ENCODE measurements at places on chromosomes 5 and 9.

- DNase-seq: no peak
Measured at GRCh38 chr9:115002371-115003120, 72.2 kb upstream of the TNFSF8 start.

- DNase-seq: no peak
Measured at GRCh38 chr9:78089111-78089510, 57.5 kb upstream of the GNAQ start.

DNA sequence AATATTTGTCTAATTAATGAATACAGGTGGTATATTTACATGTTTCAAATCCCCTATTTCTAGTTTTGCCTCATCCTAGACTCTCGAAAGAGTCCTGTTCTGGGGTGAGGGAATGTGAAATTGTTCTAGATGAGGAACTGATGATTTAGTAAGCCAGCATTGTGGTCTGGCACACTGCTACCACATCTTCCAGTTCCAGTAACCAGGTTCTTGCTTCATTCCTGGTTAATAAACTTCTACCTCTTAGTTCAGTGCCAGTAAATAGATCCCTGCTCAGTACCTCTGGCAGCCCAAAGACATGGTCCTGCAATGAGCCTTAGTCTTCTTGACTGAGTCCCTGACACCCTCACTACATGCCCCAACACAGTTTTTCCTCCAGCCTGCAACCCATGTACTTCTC, 207.7 kb downstream of the SREK1 start:
- DNase-seq: no peak

GRCh38 chr9:84699984-84700383, 30.5 kb downstream of the NTRK2 start:
- no peak for DNase-seq

DNA sequence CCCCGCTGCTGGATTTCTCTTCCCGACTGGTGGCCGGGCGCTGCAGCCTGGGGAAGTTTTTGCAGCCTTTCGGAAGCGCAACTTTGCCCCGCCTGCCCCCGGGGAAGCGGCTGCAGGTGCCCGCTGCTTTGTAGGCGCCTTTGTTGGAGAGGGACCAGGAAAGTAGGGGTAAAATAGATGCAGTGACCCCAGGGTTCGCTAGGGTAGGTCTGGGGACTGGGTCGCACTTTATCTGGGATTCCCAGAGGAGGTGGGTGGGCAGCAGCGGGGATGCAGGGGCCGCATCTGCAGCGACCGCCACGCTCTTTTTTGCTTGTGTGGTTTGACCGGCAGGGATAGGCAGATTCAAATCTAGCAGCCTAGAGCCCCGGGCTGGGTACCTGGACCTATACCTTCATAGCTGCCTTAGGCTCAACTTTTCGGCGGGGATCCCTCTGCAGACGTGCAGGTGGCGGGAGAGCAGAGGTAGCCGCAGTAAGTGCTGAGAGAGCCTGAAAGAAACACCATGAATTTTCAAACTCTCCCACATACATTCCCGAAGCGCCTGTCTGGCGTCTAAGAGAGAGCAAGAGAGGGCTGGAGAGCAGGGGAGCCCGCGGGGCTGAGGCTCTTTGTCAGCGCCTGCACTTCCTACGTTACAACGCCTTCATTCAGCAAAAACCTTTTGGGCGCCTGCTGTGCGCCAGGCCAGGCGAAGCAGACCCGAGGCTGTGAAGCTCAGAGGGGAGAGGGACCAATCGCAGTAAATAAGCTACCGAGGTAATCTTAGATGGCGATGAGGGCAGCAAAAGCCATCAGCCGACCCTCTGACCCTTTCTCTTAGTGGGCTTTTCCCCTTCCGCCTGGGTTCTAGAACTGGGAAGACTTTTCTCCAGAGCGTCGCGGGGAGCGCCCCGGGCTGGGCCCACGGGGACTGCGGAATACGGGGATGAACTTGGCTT, 642 bp downstream of the SV2C start:
- peak; percentile 17 for DNase-seq

- no peak for DNase-seq
Measured at GRCh38 chr5:171762021-171762608, 23.5 kb upstream of the SMIM23 start.

GRCh38 chr5:131068893-131069643, 96.0 kb downstream of the HINT1 start:
- DNase-seq: peak; percentile 36

DNA sequence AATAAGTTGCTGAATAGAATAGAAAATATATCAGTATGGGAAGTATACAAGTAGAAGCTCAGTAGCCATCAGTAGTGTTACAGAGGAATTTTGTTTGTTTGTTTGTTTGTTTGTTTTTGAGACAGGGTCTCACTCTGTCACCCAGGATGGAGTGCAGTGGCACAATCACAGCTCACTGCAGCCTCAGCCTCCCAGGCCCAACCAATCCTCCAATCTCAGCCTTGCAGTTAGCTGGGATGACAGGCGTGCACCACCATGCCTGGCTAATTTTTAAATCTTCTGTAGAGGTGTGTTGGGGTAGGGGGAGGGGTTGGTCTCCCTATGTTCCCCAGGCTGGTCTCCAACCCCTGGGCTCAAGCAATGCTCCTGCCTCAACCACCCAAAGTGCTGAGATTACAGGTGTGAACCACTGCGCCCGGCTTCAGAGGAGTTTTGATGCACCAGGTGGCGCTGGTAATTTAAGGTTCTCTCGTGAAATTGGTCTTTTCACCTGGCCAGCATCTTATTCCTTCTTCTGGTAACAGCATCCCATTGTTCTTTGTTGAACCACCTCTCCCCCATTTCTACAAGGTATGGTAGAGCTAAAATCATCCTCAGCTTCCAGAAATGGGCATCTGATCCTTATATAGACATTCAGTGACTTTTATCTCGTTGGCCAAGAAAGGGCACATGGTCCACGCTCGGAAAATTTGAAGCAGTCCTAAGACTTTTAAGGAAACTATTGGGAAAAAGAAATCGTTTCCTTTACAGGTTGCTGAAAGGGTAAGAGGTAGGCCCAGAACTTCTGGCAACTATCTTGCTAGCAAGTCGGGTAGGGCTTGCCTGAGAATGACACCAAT, 157.1 kb downstream of the ARRDC3 start:
- DNase-seq: peak; percentile 63

DNA sequence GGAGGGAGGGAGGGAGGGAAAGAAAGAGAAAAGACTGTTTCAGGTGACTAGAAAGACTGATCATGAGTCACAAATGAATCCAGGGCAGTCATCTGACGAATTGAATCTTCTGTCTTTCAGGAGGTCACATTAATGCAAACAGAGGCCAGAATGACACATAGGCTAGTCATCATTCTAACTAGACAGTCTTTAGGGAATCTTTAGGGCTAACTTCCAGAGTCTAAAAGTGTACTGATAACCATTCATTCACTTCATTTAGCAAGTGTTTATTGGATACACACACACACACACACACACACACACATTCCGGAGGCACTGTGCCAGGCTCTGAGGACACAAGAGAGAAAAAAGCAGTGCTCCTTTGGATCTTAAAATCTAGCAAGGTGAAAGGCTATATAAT, 156.7 kb downstream of the EBF1 start:
- DNase-seq: no peak

GRCh38 chr5:139283252-139284166, 10.0 kb upstream of the MATR3 start:
- no peak for DNase-seq

DNA sequence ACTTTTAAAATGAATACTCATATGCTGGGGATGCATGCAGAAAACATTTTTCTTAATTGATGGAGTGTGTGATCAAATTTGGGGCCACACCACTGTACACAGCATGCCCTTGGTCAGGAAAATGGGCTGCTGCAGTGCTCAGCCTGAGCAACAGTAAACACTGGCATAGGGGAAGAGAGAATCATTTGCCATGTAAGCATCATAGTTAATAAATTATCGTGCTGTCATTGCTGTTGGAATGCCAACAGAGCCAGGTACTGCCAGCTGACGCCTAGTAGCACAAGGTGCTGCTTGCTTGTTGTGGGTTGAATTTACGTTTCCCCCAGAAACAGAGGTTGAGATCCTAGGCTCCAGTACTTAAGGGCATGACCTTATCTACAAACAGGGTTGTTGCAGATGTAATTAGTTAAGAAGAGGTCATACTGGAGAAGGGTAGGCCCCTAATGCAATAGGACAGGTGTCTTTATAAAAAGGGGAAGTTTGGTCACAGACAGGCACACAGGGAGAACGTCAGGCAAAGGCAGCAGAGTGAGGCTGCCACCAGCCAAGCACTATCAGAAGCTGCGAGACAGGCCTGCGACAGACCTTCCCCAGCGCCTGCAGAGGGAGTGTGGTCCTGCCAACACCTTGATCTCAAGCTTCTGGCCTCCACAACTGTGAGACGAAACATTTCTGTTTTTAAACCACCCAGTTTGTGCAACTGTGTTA, 25.3 kb downstream of the DAP start:
- no peak for DNase-seq

- no peak for DNase-seq
Measured at GRCh38 chr9:115107701-115108100, 10.3 kb downstream of the TNC start.

DNA sequence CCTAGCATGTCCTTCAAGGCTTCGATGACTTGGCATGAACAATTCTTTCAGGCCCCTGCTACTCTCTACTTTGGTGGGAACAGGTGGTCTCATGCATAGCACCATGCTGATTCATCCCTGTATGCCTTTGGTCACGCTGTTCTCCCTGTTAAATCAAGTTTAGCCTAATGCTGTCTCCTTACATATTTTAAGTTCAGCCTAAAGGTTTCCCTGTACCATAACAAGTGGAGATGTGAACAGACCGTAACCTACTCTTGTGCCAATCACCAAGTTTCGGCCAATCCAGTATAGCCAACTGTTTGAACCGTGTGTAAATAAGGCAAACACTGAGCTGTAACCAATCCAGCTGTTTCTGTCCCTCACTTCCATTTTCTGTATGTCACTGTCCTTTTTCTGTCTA, 8.0 kb downstream of the GAS1 start:
- DNase-seq: no peak

DNA sequence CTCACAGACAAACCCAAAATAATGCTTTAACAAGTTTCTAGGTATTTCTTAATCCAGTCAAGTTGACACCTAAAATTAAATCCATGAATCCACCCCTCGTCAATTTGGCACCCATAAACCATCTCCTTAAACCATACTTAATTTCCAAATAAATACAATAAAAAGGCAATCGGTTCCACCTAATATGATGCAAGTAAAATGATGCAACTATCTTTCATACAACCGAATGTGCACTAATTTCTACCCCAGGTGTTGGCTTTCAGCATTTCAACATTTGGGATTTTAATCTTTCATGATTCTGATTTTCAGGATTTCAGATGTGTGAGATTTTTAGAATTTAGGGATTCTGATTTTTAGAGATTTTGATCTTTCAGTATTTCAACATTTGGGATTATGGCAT, 17.3 kb downstream of the PRKAA1 start:
- DNase-seq: no peak

- no peak for DNase-seq
Measured at GRCh38 chr5:61120534-61120933, 41.7 kb downstream of the SMIM15 start.

DNA sequence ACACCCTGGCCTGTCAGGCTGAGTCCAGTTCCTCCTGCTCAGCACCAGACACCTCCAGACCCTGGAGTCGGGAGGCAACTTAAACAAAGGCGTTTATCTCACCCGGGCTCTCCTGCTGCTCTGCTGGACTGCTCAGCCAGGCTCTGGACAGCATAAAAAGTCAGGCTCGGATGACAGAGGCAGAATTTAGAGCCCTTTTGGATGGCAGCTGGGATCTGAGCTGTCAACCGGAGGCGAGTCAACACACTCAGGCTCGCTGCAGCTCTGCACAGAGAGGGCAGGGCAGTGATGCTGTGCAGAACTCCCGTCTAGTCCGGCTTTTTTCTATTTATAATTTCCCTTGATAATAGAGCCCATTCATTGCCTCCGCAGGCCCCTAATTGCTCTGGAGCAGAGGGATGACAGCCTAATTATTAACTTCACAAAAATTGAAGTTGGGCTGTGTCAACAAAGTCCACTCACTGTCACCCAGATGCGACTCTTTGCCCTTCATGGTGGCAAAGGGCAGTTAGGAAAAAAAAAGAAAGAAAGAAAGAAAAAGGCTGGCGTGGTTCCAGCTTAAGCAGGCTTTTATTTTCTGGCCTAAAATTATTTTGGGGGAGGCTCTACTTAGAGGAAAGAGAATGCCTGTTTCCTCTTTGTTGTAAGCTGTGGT, 37.6 kb downstream of the STC2 start:
- DNase-seq: no peak

- DNase-seq: peak; percentile 84
Measured at GRCh38 chr9:1009101-1009707, 32.7 kb downstream of the DMRT3 start.

All from stimulated activated naive CD8-positive, alpha-beta T cell treated with anti-CD3 and anti-CD28 coated beads, Interleukin-15, Interleukin-2, amounts not matched to agents 100 U/mL and 50 U/mL, for 24 hours (primary cell).